Stimulated activated CD4-positive, alpha-beta T cell treated with anti-CD3 and anti-CD28 coated beads, TNF-alpha, amount 100 ng/mL, for 48 hours (primary cell): ENCODE measurements at places on chromosomes 12 and 14.

- no peak for DNase-seq
Observed at GRCh38 chr12:10027311-10027710, 3.2 kb upstream of the CLEC9A start.

GRCh38 chr14:104632781-104633180, 28.2 kb upstream of the TMEM179 start:
- DNase-seq = no peak

- peak; percentile 72 for DNase-seq
Observed at GRCh38 chr12:48814262-48815125, 3.8 kb upstream of the CACNB3 start.

DNA sequence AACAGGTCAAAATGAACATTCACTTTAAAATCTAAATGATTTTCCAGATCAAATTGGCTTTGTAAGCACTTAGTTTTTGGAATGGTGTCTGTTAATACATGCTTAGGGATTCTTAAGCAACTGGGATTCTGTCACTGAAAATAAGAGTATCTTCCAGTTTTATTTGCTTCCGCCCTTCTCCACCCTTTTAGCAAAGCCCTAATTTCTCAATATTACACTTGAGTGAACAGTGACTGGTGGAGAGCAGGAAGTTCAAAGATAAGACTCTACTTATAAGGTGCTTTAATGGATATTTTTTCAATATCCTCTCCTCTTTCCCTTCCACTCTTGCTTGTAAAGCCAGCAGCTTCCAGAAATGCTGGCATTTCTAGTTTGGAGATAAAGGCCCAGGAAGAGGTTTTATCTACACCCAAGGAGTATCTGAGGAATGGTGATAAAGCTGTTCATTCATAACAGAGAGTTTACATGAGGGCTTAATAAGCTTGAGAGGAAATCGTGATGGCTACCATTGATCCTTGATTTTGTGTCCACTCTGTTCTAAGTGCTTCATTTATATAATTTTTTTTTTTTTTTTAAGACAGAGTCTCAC, 265.9 kb upstream of the PRICKLE1 start:
- no peak for DNase-seq

DNA sequence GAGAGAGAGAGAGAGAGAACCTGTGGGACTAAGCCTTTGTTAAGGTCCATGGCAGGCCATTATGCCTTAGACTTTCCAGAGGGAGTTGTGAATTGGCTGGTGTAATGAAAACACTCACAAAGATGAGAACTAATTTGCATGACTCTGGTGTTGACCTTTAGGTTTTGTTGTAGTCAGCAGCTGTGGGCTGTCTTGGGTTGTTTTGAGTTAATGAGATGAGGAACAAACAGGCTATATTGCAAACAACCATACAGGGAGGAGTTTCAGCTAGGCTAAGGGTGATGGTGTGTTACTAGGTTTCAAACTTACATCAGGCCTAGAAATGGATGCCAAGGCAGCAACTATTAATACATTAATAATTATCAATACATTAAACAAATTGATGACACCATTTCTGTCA, 26.3 kb downstream of the ATXN7L3B start:
- DNase-seq = no peak

- DNase-seq = no peak
Observed at GRCh38 chr14:101373690-101374295, 187.5 kb upstream of the DIO3 start.
